ENCODE measurements at places on chromosomes 7 and 10. TPM values are rescaled to one million over a fixed set of nuclear protein-coding genes. Genes with fewer than 3 reads are reported as not detected.

CPA4 gene
- total RNA-seq: not detected

LLCFC1 gene
- not detected for total RNA-seq

LRRC27 gene
- total RNA-seq: 4.5 TPM

RADIL gene
- 0.39 TPM for total RNA-seq

GPR15LG gene
- not detected for total RNA-seq

LRRC17 gene
- 0.17 TPM for total RNA-seq

SEMA3E gene
- not detected for total RNA-seq

HELLS gene
- total RNA-seq: 84.3 TPM

FAM237B gene
- total RNA-seq: not detected

NACAD gene
- not detected for total RNA-seq

PRPS1L1 gene
- total RNA-seq: not detected

CALCR gene
- not detected for total RNA-seq

EBLN1 gene
- total RNA-seq: not detected

TNS3 gene
- 0.03 TPM for total RNA-seq

ASB10 gene
- total RNA-seq: not detected

ACSM6 gene
- not detected for total RNA-seq

Data from activated naive CD4-positive, alpha-beta T cell treated with anti-CD3 and anti-CD28 coated beads, Interleukin-2, amount 10 ng/mL, durations not matched to agents 5 hours and 36 hours (primary cell).